ENCODE measurements at places on chromosomes 1 and 21. TPM values are rescaled to one million over a fixed set of nuclear protein-coding genes. Genes with fewer than 3 reads are reported as not detected.

Gene RBM34
- total RNA-seq: 55.6 TPM

Gene CGN
- 0.52 TPM for total RNA-seq

Gene MROH9
- not detected for total RNA-seq

Gene OR2G6
- total RNA-seq: not detected

Gene WNT3A
- not detected for total RNA-seq

Gene C1orf185
- total RNA-seq: not detected

Gene RNU1-1
- total RNA-seq: 6,072 TPM

Gene PADI2
- 0.49 TPM for total RNA-seq

Gene TAGLN2
- total RNA-seq: 110 TPM

Gene TMCC2
- 2.5 TPM for total RNA-seq

Gene GUCA2A
- total RNA-seq: not detected

Gene CCDC190
- 0.80 TPM for total RNA-seq

Gene KPRP
- total RNA-seq: not detected

Gene ZNF648
- not detected for total RNA-seq

Gene SPRR2G
- total RNA-seq: not detected

Gene TMEM50B
- 37.0 TPM for total RNA-seq

Gene TTC24
- total RNA-seq: not detected

Gene ZFP69
- 1.9 TPM for total RNA-seq

Gene AIM2
- total RNA-seq: 0.41 TPM

Gene NT5C1A
- 26.8 TPM for total RNA-seq

Gene ERO1B
- total RNA-seq: 7.2 TPM

Gene SCP2
- 130 TPM for total RNA-seq

Gene LRRC71
- total RNA-seq: 0.27 TPM

Gene CTTNBP2NL
- total RNA-seq: 14.3 TPM

Gene NPHS2
- not detected for total RNA-seq

Gene SLC25A34
- 34.0 TPM for total RNA-seq

Gene GPR3
- total RNA-seq: 0.16 TPM

Gene OR2M3
- not detected for total RNA-seq

Gene WNT2B
- 1.7 TPM for total RNA-seq

Gene MPL
- total RNA-seq: 0.82 TPM

Gene MYOC
- 1.0 TPM for total RNA-seq

Gene OR2L5
- total RNA-seq: not detected

Gene ADAMTS5
- total RNA-seq: 3.0 TPM

Gene GJA8
- total RNA-seq: not detected

Gene TMEM54
- 14.2 TPM for total RNA-seq

Gene HTR6
- not detected for total RNA-seq

Measured in left ventricle myocardium inferior (tissue), 1 donor.